ENCODE measurements at places on chromosomes 3 and 15. TPM values are rescaled to one million over a fixed set of nuclear protein-coding genes. Genes with fewer than 3 reads are reported as not detected.

DNA sequence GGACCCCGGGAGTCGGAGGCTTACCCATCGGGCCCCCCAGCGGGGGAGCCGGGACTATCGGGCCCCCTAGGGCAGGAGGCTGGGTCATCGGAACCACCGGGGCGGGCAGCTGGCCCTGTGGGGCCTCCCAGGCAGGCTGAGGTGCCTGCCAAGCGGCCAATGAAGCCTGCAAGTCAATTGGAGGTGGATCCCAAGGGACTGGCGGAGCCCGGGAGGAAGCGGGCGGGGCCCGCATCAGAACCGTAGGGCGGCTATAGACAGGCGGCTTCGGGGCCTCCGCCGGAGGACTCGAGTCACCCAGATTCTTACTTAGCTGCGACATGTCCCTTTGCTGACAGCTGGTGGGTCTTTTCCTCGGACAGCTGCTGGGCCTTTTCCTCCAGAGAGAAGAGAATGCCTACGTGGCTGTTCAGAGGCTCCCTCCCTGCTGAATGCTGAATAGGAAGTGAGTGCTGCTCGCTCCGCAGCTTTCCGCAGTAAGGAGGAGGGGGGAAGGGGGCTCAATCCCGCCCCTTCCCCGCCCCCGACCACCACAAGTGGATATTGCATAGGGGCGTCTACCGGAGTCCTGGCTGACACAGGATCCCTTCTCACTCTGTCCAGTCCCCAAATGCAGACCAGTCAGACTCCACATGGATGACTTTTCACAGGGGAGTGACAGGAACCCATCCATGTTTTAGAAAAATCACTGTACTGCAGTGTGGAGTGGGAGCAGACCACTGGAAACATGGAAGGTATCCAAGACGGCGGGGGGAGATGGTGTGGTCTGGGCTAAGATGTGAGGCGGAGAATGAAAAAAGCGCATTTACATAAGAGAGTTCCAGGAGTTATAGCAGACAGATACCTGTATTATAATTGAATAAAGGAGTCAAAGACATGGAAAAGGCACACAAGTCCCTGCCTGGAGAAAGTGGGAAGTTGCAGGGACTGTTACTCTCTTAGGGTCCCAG lies at the start of gene MAGEL2:
Gene MAGEL2, minus strand, starts transcription at position 447 of the 950 bp plus-strand sequence. Its CDS starts 125 bp downstream, at position 322.
- H3K27me3 ChIP-seq, result no peaks in the 10 kb centered on the region
- no peak for DNase-seq
- H3K36me3 ChIP-seq, result no peaks in the 10 kb centered on the region
- no peak within 1 kb of the TSS for H3K27ac ChIP-seq

DNA sequence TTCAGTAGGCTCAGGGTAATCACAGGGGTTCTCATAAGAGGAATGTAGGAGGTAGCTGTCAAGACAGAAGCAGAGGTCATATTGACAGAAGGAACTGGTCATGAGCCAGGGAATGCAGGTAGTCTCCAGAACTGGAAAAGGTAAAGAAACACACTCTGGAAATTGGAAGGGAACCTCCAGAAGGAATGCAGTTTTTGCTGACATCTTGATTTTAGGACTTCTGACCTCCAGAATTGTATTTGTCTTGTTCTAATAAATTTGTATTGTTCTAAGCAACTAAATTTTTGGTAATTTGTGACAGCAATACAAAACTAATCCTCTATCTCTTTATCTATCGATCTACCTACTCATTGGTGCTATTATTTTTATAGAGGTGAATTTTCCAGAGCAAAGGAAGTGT lies 49.2 kb downstream of the OTOL1 start:
- H3K4me1 ChIP-seq, result no peaks in the 10 kb centered on the region
- DNase-seq, result no peak
- H3K36me3 ChIP-seq, result no peaks in the 10 kb centered on the region
- H3K27ac ChIP-seq, result no peak overlapping the region

GOLGA6B gene
- not detected for total RNA-seq

- no peaks in the 10 kb centered on the region for H3K27me3 ChIP-seq
- H3K27ac ChIP-seq, result peak overlapping the region; percentile 95
- no peaks in the 10 kb centered on the region for H3K36me3 ChIP-seq
- peak; percentile 69 for DNase-seq
Observed at GRCh38 chr15:74383695-74384565, 16.5 kb upstream of the CYP11A1 start.

SLC28A2 gene
- total RNA-seq, result not detected

SOX2 gene
- total RNA-seq, result not detected

ISLR gene
- not detected for total RNA-seq

- peak; percentile 68 for DNase-seq
- peak overlapping the region; percentile 94 for H3K4me3 ChIP-seq
- H3K4me1 ChIP-seq, result peaks cover 21% of the 10 kb centered on the region
- H3K36me3 ChIP-seq, result peaks cover 5% of the 10 kb centered on the region
- no peaks in the 10 kb centered on the region for H3K27me3 ChIP-seq
Observed at GRCh38 chr3:47780741-47781684, 680 bp downstream of the SMARCC1 start.

PLSCR2 gene
- total RNA-seq, result not detected

DNA sequence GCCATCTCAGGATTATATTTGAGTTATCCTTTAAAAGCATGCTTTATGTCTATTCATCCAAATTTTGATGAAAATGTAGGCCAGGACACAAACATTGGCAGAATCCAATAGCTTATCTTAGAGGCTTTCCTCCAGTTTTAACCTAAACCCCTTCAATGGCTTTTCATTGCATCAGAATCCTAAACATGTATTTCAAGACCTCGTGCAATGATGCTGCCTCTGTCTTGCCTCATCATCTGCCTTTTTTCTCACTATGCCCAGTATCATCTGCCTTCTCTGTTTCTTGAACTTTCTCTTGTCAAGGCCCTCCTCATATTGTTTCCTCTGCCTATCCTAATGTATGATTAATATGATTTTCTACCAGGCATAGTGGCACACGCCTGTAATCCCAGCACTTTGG lies 76.1 kb upstream of the MAP4 start:
- peaks cover 2% of the 10 kb centered on the region for H3K27me3 ChIP-seq
- no peak for DNase-seq
- peaks cover 5% of the 10 kb centered on the region for H3K36me3 ChIP-seq
- H3K27ac ChIP-seq, result no peak overlapping the region
- peaks cover 18% of the 10 kb centered on the region for H3K4me1 ChIP-seq

- no peaks in the 10 kb centered on the region for H3K4me1 ChIP-seq
- peaks cover 40% of the 10 kb centered on the region for H3K27me3 ChIP-seq
- H3K27ac ChIP-seq, result no peak overlapping the region
Observed at GRCh38 chr15:79299126-79299840, 11.6 kb upstream of the TMED3 start.

- H3K4me1 ChIP-seq, result peaks cover 40% of the 10 kb centered on the region
- H3K27ac ChIP-seq, result peak overlapping the region; percentile 81
- H3K36me3 ChIP-seq, result no peaks in the 10 kb centered on the region
- peak overlapping the region; percentile 88 for H3K4me3 ChIP-seq
Observed at GRCh38 chr3:39108200-39108710, 775 bp downstream of the TTC21A start.

DNA sequence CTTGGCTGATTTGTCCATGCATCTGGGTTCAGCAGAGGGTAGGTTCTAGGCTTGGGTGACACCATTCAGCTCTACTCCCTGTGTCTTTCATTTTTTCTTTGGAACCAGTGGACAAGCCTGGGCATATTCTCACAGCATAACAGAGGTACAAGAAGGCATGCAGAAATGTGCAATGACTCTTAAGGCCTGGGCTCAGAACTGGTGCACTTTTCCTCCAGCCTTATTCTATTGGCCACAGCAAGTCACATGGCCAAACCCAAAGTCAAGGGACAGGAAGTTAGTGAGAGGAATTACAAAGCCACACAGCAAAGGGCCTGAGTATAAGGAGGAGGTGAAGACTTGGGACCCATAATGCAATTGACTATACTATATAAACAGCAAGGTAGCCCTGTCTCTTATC lies 200.9 kb upstream of the CTDSPL start:
- peaks cover 18% of the 10 kb centered on the region for H3K27me3 ChIP-seq
- H3K4me1 ChIP-seq, result peaks cover 6% of the 10 kb centered on the region
- no peak overlapping the region for H3K4me3 ChIP-seq
- DNase-seq, result no peak
- H3K36me3 ChIP-seq, result no peaks in the 10 kb centered on the region

DNA sequence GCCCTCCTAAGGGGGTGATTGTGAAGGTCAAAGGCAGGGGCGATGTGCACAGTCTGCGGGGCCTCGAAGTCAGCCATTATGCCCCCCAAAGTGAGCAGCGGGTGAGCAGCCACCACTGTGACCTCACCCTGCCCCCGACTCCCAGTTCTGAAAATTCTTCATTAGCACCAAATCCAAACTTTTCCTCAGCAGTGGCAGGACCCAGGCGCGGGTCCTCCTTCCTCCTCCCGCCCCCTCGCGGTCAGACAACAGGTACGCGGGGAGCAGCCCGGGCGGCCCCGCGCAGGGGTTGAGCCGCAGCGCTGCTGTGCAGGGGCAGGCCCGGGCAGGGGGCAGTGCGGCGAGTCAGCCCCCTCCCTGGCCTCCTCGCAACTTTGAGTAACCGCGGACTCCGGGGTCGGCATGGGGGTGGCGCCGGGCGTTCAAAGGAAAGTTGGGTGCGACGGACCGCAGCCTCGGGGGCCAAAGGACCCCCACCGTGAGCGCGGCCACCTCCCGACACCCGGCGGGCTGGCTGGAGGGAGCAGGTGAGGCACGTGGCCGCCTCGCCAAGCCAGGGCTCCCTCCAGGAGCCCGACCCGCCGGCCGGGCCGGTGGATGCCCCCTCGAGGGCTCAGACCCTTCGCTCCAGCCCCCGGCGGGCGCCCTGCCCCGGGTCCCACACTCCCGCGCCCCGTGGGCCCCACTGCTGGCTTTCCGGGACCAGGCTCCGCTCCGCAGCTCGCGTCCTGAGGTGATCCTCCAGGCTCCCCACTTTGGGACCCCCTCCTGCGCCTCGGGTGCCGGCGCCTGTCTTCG lies 49.4 kb upstream of the CCDC174 start:
- no peak overlapping the region for H3K4me3 ChIP-seq
- H3K4me1 ChIP-seq, result peaks cover 6% of the 10 kb centered on the region
- H3K27me3 ChIP-seq, result peaks cover 58% of the 10 kb centered on the region
- no peaks in the 10 kb centered on the region for H3K36me3 ChIP-seq
- no peak for DNase-seq

UNC45A gene
- 74.6 TPM for total RNA-seq

- H3K36me3 ChIP-seq, result no peaks in the 10 kb centered on the region
- no peak overlapping the region for H3K4me3 ChIP-seq
- H3K4me1 ChIP-seq, result no peaks in the 10 kb centered on the region
Observed at GRCh38 chr15:45919806-45920205, 285.0 kb downstream of the SQOR start.

DNA sequence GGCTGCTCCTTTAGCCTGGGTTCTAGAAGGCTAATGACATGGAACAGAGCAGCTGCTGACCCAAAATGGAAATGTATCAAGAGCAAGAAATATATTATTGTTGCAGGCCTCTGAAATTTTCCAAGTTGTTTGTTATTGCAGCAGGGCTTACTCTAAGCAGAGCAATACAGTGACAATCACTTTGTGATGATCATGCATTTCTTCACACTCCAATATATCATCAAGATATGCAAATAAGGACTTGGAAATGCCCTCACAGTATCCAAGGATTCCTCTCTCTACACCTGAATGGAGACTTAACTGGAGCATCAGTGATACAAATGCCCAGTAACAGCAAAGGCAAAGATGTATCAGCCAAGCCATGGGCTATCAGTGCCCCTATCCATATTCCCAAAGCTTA lies 89.6 kb downstream of the PDZRN3 start:
- no peaks in the 10 kb centered on the region for H3K27me3 ChIP-seq
- no peak overlapping the region for H3K27ac ChIP-seq
- no peak overlapping the region for H3K4me3 ChIP-seq
- DNase-seq, result no peak
- H3K4me1 ChIP-seq, result no peaks in the 10 kb centered on the region
- no peaks in the 10 kb centered on the region for H3K36me3 ChIP-seq

GABRR3 gene
- total RNA-seq, result not detected

DNA sequence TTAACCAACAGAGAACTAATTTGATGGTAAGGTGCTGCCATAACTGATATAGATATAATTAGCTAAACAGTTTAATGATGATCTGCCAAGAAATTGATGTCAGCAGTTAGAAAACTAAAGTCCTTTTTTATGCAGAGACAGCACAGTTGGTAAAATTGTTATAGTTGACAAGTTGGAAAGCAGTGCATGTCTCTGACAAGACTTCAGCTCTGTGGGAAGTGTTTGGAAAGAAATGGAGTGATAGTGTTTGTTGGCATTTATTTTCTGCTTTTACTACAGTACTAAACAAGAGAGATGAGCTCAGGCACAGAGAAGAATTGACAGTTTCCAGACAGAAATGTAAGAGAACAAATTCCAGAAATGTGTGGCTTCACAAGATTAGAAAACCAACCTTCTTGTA lies 523.5 kb upstream of the BCHE start:
- H3K36me3 ChIP-seq, result no peaks in the 10 kb centered on the region
- no peaks in the 10 kb centered on the region for H3K4me1 ChIP-seq
- no peak overlapping the region for H3K4me3 ChIP-seq

GRCh38 chr15:95269242-95270183 lies 1038.2 kb downstream of the MCTP2 start:
- DNase-seq, result no peak
- peaks cover 20% of the 10 kb centered on the region for H3K4me1 ChIP-seq
- no peaks in the 10 kb centered on the region for H3K36me3 ChIP-seq
- H3K27ac ChIP-seq, result no peak overlapping the region
- H3K27me3 ChIP-seq, result peaks cover 45% of the 10 kb centered on the region

GRCh38 chr15:91956026-91956723 lies 102.7 kb downstream of the SLCO3A1 start:
- no peak overlapping the region for H3K27ac ChIP-seq
- no peak for DNase-seq
- no peaks in the 10 kb centered on the region for H3K36me3 ChIP-seq
- no peaks in the 10 kb centered on the region for H3K27me3 ChIP-seq
- peaks cover 11% of the 10 kb centered on the region for H3K4me1 ChIP-seq
- no peak overlapping the region for H3K4me3 ChIP-seq

- no peaks in the 10 kb centered on the region for H3K36me3 ChIP-seq
- no peak for DNase-seq
- H3K27ac ChIP-seq, result no peak overlapping the region
- H3K4me3 ChIP-seq, result no peak overlapping the region
Observed at GRCh38 chr3:155130001-155130400, 49.9 kb downstream of the MME start.

DNA sequence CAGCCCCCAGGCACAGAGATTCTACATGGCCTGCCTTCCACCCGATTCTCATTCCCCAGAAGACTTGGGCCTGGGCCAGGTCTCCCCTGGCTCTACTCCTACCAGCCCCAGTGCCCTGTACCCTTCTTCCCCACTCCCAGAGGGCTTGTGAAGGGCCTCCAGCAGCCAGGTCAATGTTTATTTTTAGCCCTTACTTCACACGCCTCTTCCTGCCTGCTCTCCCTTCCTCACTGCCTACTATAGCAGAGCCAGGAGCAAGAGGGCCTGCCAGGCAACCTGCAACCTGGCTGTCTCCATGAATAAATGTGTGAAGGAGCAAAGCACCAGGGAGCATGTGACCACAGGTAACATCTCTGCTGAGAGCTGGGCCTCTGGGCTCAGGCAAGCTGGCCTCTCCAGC lies 26.4 kb upstream of the APEH start:
- DNase-seq, result no peak
- no peak overlapping the region for H3K4me3 ChIP-seq
- H3K4me1 ChIP-seq, result peaks cover 3% of the 10 kb centered on the region
- H3K27ac ChIP-seq, result no peak overlapping the region

SAXO2 gene
- 2.0 TPM for total RNA-seq

KLHL40 gene
- total RNA-seq, result not detected

GRCh38 chr15:89556413-89557262 lies 18.6 kb upstream of the TICRR start:
- peak; percentile 55 for DNase-seq
- no peak overlapping the region for H3K27ac ChIP-seq
- no peaks in the 10 kb centered on the region for H3K4me1 ChIP-seq
- peaks cover 2% of the 10 kb centered on the region for H3K27me3 ChIP-seq

- no peak overlapping the region for H3K4me3 ChIP-seq
- DNase-seq, result no peak
- no peaks in the 10 kb centered on the region for H3K27me3 ChIP-seq
- H3K36me3 ChIP-seq, result no peaks in the 10 kb centered on the region
- no peaks in the 10 kb centered on the region for H3K4me1 ChIP-seq
- H3K27ac ChIP-seq, result no peak overlapping the region
Observed at GRCh38 chr3:114378760-114379159, 84.9 kb downstream of the TIGIT start.
